ENCODE measurements at places on chromosomes 6 and 20. TPM values are rescaled to one million over a fixed set of nuclear protein-coding genes. Genes with fewer than 3 reads are reported as not detected.

Gene HSPA1L
- 1.2 TPM for total RNA-seq

Gene C6orf58
- total RNA-seq = 0.33 TPM

Gene SLC13A3
- 0.13 TPM for total RNA-seq

Gene FOXC1
- total RNA-seq = 6.0 TPM

Gene BMP5
- not detected for total RNA-seq

Gene OTOR
- not detected for total RNA-seq

Gene MLN
- total RNA-seq = not detected

Gene RIMS4
- total RNA-seq = 1.4 TPM

Gene SLC25A27
- total RNA-seq = 0.70 TPM

Gene HLA-DRA
- total RNA-seq = not detected

Gene MUC21
- not detected for total RNA-seq

Gene RIPPLY2
- 0.84 TPM for total RNA-seq

Gene EYS
- 0.02 TPM for total RNA-seq

Gene SLC22A7
- not detected for total RNA-seq

Gene SLC17A1
- 0.10 TPM for total RNA-seq

Gene MCHR2
- not detected for total RNA-seq

Gene MEI4
- total RNA-seq = not detected

Gene ESR1
- total RNA-seq = not detected

Gene RAET1G
- total RNA-seq = 9.7 TPM

Gene ZNF311
- total RNA-seq = 0.14 TPM

Gene PTCHD4
- total RNA-seq = not detected

Gene STK35
- total RNA-seq = 12.8 TPM

Gene TMEM244
- total RNA-seq = not detected

Gene APOM
- total RNA-seq = 2.9 TPM

Gene KCNK5
- total RNA-seq = 1.0 TPM

Gene MUCL3
- total RNA-seq = not detected

Gene PCSK2
- not detected for total RNA-seq

Gene TNFRSF21
- 34.3 TPM for total RNA-seq

Gene VGLL2
- not detected for total RNA-seq

Gene FOXQ1
- total RNA-seq = 3.5 TPM

Gene DNMT3B
- 4.2 TPM for total RNA-seq

Gene GPX6
- total RNA-seq = not detected

Gene C6orf15
- total RNA-seq = not detected

Gene DCBLD1
- total RNA-seq = 32.9 TPM

Gene ADGRF1
- total RNA-seq = not detected

Gene RSPH9
- 0.13 TPM for total RNA-seq

Gene DUSP15
- total RNA-seq = 0.95 TPM

Gene CLVS2
- total RNA-seq = not detected

Gene FOXA2
- 12.9 TPM for total RNA-seq

Gene SMPD2
- 13.7 TPM for total RNA-seq

Gene THBS2
- not detected for total RNA-seq

Gene BTBD3
- total RNA-seq = 10.0 TPM
